ENCODE measurements at places on chromosomes 13 and 19. TPM values are rescaled to one million over a fixed set of nuclear protein-coding genes. Genes with fewer than 3 reads are reported as not detected.

- no peaks in the 10 kb centered on the region for H3K27me3 ChIP-seq
- DNase-seq: peak; percentile 90
- H3K4me1 ChIP-seq: peaks cover 8% of the 10 kb centered on the region
- H3K4me3 ChIP-seq: no peak overlapping the region
- H3K36me3 ChIP-seq: no peaks in the 10 kb centered on the region
- no peak overlapping the region for H3K27ac ChIP-seq
Measured at GRCh38 chr19:31962561-31962996, 382.8 kb upstream of the ZNF507 start.

LRRC4B gene
- total RNA-seq: 2.8 TPM

DNA sequence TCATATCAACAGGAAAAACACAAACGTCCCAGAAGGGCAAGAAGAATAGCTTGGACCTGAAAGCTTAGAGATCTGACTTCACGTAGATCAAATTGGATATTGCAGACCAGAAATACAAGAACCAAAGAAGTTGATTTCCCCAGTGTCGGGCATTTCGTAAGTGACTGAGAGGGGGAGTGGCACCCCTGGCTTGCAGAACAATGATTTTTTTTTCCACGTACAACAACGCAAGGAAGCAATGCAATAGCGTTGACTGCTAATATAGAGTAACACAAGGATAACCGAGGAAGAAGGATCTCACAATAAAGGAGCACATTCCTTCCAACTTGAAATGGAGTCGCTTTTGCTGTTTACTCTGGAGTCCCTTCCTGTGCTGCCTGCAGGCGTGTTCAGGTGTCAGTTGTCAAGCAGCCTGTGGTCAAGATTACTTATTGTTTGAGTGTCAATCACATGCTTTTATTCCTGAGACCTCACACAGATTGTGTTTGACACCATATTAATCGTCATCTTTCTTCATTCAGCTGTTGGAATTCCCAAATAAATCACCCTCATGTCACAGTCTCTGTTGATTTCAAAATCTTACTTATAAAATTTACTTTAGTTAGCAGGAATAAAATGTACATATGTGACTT, 139.4 kb downstream of the FREM2 start:
- no peak overlapping the region for H3K27ac ChIP-seq
- no peak overlapping the region for H3K4me3 ChIP-seq
- no peak for DNase-seq
- no peaks in the 10 kb centered on the region for H3K4me1 ChIP-seq

DNA sequence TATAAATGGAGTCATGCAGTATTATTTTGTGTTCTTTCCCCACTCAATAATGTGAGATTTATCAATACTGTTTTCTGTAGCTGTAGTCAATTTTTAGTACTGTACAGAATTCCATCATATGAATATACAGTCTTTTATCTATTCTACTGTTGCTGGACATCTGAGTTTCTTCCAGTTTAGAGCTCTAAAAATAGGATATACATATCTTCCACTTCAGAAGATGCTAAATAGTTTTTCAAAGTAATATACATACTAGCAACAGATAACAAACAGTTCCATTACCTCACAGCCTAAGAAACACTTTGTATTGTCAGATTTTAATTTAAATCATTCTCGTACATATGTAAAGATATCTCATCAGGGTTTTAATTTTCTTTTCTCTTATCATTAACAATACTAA, 149.6 kb downstream of the UGGT2 start:
- DNase-seq: no peak
- H3K4me1 ChIP-seq: no peaks in the 10 kb centered on the region
- H3K27me3 ChIP-seq: no peaks in the 10 kb centered on the region
- no peak overlapping the region for H3K4me3 ChIP-seq
- no peak overlapping the region for H3K27ac ChIP-seq

DNA sequence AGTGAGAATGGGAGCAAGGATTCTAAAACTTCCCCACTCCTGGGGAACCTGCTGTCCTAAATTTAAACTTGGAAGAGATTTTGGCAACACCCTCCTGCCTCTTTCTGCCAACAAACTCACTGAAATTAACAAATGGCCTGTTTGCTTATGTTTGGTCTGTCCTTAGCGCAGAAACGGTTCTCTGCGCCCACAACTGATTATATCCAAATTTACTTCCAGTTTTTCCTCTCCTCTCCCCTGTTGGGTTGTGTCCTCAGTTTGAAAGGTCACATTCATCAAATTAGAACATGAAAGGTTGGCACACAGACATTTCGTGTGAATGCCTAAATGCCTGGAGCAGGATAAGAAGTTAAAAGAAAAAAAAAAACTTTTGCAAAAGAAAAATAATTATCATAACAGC, 56.4 kb upstream of the MRI1 start:
- no peaks in the 10 kb centered on the region for H3K27me3 ChIP-seq
- no peak for DNase-seq
- no peak overlapping the region for H3K4me3 ChIP-seq
- H3K4me1 ChIP-seq: no peaks in the 10 kb centered on the region

N4BP2L2 gene
- total RNA-seq: 123 TPM

DNA sequence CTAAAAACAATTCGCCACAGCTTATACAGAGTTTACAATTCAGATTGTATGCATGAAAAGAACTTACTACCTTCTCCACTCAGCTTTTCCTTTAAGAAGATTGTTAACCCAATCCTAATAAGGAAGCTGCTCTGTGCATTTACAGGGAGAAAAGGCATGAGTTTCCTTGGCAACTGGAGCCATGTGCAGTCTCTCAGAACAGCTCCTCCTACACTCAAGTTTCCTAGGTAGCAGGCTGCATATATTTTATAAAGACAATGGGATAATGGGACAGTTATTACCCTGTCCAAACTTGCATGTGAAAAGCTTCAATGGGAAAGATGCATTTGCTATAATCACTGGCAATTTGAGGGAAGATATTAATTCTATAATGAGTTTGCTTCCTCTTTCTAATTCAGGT, 125.5 kb upstream of the TRPC4 start:
- H3K27me3 ChIP-seq: no peaks in the 10 kb centered on the region
- no peak overlapping the region for H3K4me3 ChIP-seq

RNF17 gene
- not detected for total RNA-seq

GRCh38 chr19:31148671-31149070, 200.6 kb downstream of the TSHZ3 start:
- no peak for DNase-seq
- no peaks in the 10 kb centered on the region for H3K4me1 ChIP-seq
- H3K36me3 ChIP-seq: no peaks in the 10 kb centered on the region
- no peak overlapping the region for H3K4me3 ChIP-seq
- peaks cover 18% of the 10 kb centered on the region for H3K27me3 ChIP-seq
- H3K27ac ChIP-seq: no peak overlapping the region

- no peaks in the 10 kb centered on the region for H3K36me3 ChIP-seq
- H3K4me1 ChIP-seq: peaks cover 3% of the 10 kb centered on the region
- no peak for DNase-seq
- peaks cover 9% of the 10 kb centered on the region for H3K27me3 ChIP-seq
- H3K4me3 ChIP-seq: no peak overlapping the region
Measured at GRCh38 chr19:33780251-33780650, 16.4 kb upstream of the KCTD15 start.

CABP5 gene
- total RNA-seq: not detected

- no peaks in the 10 kb centered on the region for H3K36me3 ChIP-seq
- no peak overlapping the region for H3K4me3 ChIP-seq
- H3K27me3 ChIP-seq: no peaks in the 10 kb centered on the region
Measured at GRCh38 chr19:2032296-2032941, 16.9 kb upstream of the BTBD2 start.

GRCh38 chr19:34278783-34279182, 24.4 kb downstream of the GARRE1 start:
- no peak overlapping the region for H3K4me3 ChIP-seq
- H3K36me3 ChIP-seq: no peaks in the 10 kb centered on the region
- DNase-seq: no peak
- no peak overlapping the region for H3K27ac ChIP-seq

- H3K36me3 ChIP-seq: no peaks in the 10 kb centered on the region
- no peaks in the 10 kb centered on the region for H3K27me3 ChIP-seq
- H3K4me1 ChIP-seq: peaks cover 60% of the 10 kb centered on the region
- DNase-seq: no peak
Measured at GRCh38 chr19:51372649-51373504, at the start of gene NKG7. NKG7 (minus strand) TSS chr19:51372654; CDS start chr19:51372535, 119 bp downstream.

TRIM28 gene
- total RNA-seq: 231 TPM

FFAR2 gene
- total RNA-seq: 26.6 TPM

CDX2 gene
- not detected for total RNA-seq

SUGP2 gene
- total RNA-seq: 80.3 TPM

GRCh38 chr13:39362652-39363381, 240.2 kb downstream of the LHFPL6 start:
- DNase-seq: no peak
- no peaks in the 10 kb centered on the region for H3K36me3 ChIP-seq
- peaks cover 3% of the 10 kb centered on the region for H3K4me1 ChIP-seq
- H3K27me3 ChIP-seq: no peaks in the 10 kb centered on the region
- no peak overlapping the region for H3K27ac ChIP-seq
- no peak overlapping the region for H3K4me3 ChIP-seq

- H3K4me3 ChIP-seq: no peak overlapping the region
- no peaks in the 10 kb centered on the region for H3K27me3 ChIP-seq
- no peaks in the 10 kb centered on the region for H3K4me1 ChIP-seq
- no peaks in the 10 kb centered on the region for H3K36me3 ChIP-seq
- H3K27ac ChIP-seq: no peak overlapping the region
- peak; percentile 12 for DNase-seq
Measured at GRCh38 chr13:35841060-35841521, 290.1 kb downstream of the DCLK1 start.

FOXA3 gene
- total RNA-seq: 1.6 TPM

Measured in left lung (tissue), 14 donors.